Activated CD4-positive, alpha-beta memory T cell treated with anti-CD3 and anti-CD28 coated beads for 36 hours (primary cell): ENCODE measurements at places on chromosomes 12 and 14. TPM values are rescaled to one million over a fixed set of nuclear protein-coding genes. Genes with fewer than 3 reads are reported as not detected.

DNA sequence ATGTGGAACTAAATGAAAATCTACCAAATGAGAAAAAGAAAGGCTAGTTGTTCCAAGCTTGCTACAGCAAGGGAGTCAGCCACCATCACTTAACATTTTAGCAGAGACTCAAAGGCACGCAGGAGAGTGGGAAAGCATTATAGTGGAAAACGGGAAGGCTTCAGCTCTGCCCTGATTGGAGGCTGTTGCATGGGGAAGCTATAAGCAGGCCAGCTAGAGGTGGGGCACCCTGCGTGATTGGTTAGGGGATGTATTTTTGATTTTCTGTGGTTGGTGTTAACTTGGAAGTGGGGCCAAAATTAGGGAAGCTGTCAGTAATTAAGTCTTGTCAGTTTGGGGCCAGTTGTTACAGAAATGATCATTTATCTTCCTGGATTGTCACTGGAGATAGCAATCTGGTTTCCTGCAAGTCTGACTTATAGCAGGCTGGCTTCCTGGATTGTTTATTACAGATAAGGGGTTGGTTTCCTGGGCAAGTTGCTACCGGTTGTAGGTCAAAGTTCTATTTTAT, 93.9 kb downstream of the FAR2 start:
- DNase-seq = no peak

- no peak for DNase-seq
Observed at GRCh38 chr14:59354666-59355065, 110.5 kb downstream of the GPR135 start.

- DNase-seq = no peak
Observed at GRCh38 chr14:94180655-94181271, 6.6 kb downstream of the PPP4R4 start.

GRCh38 chr14:86115972-86116371, 586.0 kb downstream of the FLRT2 start:
- DNase-seq = no peak

GRCh38 chr12:20508962-20509361, 140.6 kb downstream of the PDE3A start:
- DNase-seq = no peak

GRCh38 chr12:6532927-6533652, 1.2 kb upstream of the GAPDH start:
- peak; percentile 68 for DNase-seq

GRCh38 chr14:24279301-24280186, 8.1 kb upstream of the RABGGTA start:
- peak; percentile 77 for DNase-seq

GRCh38 chr12:51083126-51083833, at the start of gene CSRNP2:
TSS of gene CSRNP2 (minus strand) at chr12:51083596. CDS start at chr12:51076561, 7,035 bp downstream.
- DNase-seq = peak; percentile 97

GRCh38 chr12:29547151-29547632, 49.7 kb upstream of the OVCH1 start:
- no peak for DNase-seq

DNA sequence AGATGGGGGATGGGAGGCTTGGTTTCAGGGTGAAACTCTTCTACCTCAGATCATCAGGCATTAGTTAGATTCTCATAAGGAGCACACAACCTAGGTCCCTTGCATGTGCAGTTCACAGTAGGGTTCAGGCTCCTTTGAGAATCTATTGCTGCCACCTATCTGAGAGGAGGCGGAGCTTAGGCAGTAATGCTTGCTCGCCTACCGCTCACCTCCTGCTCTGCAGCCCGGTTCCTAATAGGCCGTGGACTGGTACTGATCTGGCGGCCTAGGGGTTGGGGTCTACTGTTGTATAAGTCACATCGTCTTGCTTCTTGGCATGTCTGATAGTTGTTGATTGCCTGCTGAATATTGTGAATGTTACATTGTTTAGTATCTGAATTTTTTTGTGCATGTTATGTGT, 12.2 kb downstream of the SCYL2 start:
- no peak for DNase-seq

DNA sequence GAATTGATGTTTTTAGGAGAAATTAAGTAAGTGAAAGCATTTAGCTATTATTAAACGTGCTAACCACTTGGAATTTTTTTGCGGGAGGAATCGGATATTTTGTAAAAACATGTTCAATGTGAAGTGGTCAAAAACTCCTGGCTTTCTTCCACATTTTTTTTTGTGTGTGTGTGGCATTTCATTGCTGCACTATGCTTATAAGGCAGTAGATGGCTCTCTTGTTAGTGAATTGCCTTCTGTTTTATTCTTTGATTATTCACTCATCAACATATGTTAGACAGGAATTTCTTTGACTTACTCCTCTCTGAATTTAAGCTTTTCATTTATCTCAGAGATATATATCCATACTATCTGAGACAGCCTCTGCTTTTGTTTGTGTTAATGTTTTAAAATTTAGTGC, 71.3 kb downstream of the DERA start:
- DNase-seq = no peak

GRCh38 chr14:68795597-68796417, 2.9 kb upstream of the ZFP36L1 start:
- peak; percentile 87 for DNase-seq

- no peak for DNase-seq
Observed at GRCh38 chr12:57602544-57602943, 2.1 kb upstream of the DTX3 start.

DNA sequence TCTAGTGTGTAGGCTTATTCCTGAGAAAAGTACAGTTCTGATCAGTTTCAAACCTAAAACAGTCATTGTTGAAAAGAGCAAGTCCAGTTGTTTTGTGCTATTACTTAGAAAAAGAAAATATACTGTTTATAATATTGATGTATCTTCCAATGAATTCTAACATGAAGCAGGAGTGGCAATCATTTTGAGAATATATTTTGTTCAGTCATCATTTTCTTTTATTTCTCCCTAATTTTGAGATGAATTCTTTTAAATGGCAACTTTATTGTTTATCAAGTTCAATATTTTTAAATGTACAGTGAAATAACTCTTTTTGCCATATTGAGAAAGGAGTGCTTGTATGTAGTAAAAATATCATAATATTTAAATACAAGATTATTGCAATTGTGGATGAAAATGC, 862.2 kb upstream of the MDGA2 start:
- DNase-seq = no peak

PLA2G1B gene
- total RNA-seq = not detected

EXOC3L4 gene
- not detected for total RNA-seq

SMCO2 gene
- total RNA-seq = not detected

GLT8D2 gene
- total RNA-seq = not detected

CACNA1C gene
- total RNA-seq = 0.07 TPM

ARMH4 gene
- 0.29 TPM for total RNA-seq

WNT1 gene
- not detected for total RNA-seq

TMEM179 gene
- total RNA-seq = not detected

TAS2R9 gene
- total RNA-seq = not detected

TTC6 gene
- not detected for total RNA-seq

ADCY4 gene
- total RNA-seq = 2.4 TPM

KRT75 gene
- not detected for total RNA-seq

FLVCR2 gene
- 7.6 TPM for total RNA-seq

PAX9 gene
- total RNA-seq = not detected

KRT82 gene
- total RNA-seq = not detected
